ENCODE measurements at places on chromosomes 11 and 22.

- DNase-seq: no peak
These were observed 759.0 kb upstream of the CCDC90B start for GRCh38 chr11:84045146-84045545.

DNA sequence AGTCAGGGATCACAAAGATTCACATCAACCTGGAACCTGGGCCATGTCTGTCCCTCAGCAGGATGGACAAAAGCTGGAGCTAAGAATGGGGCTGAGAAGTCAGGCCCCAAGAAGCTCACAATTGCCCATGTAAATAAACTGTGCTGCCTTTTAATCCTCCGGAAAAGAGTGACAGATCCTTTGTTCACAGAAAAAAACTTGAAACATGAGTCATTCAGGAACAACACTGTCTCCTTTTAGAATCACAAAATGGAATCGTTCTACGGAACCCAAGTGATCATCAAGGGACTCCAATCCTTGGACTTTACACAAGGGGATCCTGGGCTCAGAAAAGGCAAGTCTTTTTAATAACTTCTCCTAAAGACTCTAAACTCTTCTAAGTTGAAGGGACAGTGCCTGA lies 36.1 kb downstream of the RELT start:
- DNase-seq: no peak

- no peak for DNase-seq
These were observed 836 bp downstream of the SPON1 start for GRCh38 chr11:13963169-13963948.

GRCh38 chr22:36358533-36359469 lies 29.0 kb downstream of the MYH9 start:
- DNase-seq: no peak

DNA sequence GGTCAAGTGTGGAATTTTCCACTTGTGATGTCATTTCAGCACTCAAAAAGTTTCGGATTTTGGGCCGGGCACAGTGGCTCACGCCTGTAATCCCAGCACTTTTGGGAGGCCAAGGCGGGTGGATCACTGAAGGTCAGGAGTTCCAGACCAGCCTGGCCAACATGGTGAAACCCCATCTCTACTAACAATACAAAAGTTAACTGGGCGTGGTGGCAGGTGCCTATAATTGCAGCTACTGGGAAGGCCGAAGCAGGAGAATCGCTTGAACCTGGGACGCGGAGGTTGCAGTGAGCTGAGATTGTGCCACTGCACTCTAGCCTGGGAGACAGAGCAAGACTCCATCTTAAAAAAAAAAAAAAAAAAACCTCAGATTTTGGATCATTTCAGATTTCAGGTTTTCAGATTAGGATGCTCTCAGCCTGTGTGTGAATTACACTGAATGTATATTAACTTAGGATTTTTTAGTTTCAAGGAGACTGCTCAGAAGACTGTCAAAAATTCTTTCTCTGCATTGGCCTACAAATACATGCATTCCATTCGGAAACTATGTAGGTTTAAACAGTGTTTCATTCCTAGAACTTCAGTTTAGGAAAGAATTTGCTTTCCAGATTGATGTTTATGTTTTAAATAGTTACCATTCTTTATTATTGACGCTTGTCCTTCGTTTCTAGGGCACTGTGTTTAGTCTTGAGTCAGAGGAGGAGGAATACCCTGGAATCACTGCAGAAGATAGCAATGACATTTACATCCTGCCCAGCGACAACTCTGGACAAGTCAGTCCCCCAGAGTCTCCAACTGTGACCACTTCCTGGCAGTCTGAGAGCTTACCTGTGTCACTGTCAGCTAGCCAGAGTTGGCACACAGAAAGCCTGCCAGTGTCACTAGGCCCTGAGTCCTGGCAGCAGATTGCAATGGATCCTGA lies 48.0 kb downstream of the BID start:
- no peak for DNase-seq

- no peak for DNase-seq
These were observed 96.0 kb downstream of the EXT2 start for GRCh38 chr11:44191322-44192016.

DNA sequence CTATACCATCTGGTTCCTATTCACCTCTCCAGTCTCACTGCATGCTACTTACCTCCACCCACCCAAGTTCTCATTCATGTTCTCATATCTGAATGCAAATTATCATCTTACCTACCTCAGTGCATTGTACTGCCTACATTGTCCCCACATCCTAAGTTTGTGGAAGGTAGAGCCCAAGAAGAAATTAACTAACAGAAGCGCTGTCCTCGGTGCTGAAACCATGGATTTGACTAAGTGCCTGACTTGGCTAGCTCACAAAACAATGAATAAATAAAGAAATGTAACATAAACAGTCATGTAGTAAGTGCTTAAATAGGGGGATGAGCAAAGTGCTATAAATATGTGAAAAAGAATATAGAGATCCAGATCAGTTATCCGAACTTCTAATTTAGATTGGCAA lies 63.2 kb downstream of the GRIA4 start:
- no peak for DNase-seq

- DNase-seq: no peak
These were observed 112.5 kb upstream of the ANO3 start for GRCh38 chr11:26219183-26220117.

DNA sequence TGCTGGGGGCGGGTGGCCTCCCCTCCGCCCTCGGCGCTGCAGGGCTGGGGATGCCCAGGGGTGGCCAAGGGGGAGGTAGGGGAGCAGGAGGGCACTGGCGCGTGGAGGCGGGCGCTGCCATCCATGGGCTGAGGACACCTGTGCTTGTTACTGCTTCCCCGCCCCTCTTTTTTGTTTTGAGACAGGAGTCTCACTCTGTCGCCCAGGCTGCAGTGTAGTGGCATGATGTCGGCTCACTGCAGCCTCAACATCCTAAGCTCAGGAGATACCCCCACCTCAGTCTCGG lies 683 bp upstream of the FADS3 start:
- DNase-seq: no peak

DNA sequence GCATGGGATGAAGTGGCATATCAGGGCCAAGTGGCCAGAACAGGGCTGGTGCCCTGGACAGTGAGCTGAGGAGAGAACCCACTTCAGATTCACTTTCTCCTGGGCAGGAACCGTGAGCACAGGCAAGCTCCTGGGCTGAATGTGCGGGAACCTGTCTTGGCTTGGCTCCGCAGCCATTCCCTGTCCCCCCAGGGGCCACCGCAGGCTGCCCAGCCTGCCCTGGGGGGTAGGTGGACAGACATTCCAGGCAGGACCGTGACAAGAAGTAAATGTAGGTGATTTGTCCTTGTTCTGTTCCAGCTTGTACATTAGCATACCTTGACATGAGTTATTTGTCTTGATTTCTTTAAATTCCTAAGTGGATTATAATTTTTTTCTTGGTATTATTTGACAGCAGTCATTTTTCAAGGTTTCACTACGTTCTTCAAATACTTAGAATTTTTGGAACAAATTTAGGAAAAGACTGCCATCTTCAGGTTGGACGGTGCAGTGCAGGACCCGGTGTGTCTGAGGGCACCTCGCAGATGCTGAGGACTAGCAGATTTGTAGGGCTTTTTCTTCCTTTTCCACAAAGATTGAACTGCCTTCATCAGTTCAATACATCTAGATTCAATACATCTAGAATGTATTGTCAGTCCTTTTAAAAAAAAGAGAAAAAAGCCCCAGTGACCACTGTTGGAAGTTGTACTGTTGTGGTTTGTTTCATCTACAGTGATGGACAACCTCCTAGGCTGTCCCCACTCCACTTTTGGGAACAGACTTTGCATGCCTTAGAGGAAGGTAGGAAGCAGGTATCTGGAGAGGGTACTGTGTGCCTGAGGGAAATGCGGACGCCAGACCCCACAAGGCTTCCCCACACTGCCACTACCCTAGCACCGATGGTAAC lies 115.1 kb upstream of the RASSF10 start:
- no peak for DNase-seq

DNA sequence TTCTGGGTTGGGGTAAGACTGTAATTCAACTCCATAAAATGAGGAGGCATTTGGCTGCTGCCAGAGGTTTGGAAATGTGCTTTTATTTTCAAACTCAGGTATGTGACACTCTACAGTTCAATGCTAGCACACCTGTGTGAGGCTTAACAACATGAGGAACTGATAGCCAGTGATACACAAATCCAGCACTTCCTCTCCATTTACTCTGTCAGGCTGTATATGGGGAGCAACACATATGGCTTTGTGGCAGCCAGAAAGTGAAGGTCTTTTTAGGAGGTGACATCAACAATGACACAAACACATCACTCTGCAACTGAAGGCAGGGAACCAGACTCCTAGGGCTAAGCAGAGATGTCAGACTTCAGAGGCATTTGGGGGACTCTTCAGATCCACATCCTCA lies 4.6 kb upstream of the LYVE1 start:
- DNase-seq: no peak

DNA sequence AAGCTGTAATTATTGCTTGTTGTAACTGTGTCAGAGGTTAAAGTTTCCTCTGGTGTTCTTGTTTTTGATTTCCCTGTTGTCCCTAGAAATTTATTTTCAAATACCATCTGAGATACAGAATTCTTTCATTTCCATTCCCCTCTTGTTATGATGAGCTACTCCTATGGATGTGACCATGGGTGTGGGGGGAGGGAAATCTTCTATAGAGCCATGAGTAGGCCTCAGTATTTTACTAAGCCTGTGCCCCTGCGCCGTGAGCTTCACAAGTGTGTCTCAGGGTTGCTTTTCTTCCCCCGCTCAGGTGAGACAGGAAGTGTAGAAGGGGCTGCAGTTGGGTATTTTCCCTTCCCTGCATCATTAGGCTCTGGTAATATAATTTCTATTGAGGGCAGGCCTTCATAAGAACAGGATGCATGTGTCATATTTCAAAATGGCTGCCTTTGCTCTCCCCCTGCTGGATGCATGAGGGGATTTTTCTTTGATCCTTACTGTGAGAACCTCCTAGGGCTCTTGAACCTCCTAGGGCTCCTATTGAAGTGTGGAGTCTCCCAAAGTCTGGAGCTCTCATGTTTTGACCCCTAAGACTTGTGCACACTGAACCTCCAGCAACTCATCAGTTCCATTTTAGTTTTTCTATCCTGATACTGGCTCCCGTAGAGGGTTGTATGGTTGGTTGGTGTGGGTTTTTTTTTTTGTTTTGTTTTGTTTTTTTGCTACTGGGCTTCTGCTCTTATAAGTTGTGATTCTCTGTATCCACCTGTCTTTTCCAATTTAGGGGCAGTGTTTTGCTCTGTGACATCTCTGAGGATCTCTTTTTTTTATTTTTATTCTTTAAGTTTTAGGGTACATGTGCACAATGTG lies 658.2 kb downstream of the NTM start:
- DNase-seq: no peak

GRCh38 chr11:35163209-35163608 lies 24.2 kb downstream of the CD44 start:
- DNase-seq: no peak

DNA sequence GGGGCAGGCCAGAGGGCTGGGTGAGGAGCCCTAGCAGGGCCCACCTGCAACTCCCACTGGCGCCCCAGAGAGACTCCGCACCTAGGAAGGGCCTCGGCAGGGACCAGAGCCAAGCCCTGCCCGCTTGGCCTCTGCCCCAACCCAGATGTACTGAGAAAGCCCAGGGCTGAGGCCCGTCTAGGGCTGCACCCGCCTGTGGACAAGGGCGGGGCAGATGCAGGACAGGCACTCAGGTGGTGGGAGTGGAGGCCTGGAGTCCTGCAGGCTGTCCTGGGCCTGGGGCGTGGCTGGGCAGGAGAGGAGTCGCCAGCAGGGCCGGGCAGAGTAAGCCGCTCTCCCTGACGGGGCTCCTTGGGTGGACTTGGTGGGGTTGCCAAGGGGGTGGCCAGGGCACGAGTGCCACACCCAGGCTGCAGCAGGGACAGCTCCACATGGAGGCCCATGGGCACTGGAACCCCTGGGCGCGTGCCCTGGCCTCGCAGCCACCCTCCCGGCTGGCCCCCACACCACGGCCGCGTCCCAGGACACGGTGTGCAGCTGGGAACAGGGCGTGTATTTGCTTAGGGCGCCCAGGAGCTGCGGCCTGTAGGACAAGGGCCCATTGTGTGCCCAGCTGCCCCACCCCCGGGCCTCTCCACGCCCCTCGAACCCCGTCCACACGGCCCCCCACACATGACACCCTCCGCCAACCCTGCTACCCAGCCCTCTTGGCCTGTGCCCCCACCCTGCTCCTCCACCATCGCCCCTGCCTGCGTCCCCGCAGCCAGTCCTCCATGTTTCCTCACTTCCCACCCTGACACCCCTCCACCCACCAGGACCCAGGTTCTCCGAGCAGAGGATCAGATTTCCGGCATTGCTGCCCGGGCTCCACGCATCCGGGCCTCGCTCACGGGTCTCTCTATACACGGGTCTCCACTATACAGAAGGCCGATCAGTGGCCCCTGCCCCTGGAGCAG lies 11.3 kb upstream of the PIM3 start:
- DNase-seq: no peak

DNA sequence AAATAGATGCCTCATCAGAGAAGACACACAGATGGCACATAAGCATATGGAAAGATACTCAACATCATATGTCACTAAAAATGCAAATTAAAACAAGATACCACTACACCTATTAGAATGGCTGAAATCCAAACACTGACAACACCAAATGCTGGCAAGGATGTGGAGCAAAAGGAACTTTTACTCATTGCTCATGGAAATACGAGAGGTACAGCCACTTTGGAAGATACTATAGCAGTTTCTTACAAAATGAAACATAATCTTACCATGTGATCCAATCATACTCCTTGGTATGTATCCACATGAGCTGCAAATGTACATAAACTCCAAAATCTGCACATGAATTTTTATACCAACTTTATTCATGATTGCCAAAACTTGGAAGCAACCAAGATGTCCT lies 246.0 kb upstream of the ARHGAP42 start:
- DNase-seq: no peak

DNA sequence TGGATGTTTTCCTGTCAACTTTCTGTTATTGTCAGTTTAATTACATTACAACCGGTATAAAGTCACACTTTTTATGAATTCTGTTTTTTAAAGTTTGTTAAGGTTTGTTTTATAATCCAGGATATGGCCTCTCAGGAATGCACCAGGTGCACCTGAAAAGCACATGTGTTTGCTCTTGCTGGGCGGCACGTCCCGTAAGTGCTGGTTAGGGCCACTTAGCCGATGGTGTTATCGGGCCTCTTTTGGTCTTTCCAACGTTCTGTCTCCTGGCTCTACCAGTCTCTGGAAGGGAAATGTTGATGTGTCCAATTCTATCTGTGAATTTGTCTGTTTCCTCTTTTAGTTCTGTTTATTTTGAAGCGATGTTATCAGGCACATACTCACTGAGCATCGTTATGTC lies 695.7 kb downstream of the BRD1 start:
- no peak for DNase-seq

DNA sequence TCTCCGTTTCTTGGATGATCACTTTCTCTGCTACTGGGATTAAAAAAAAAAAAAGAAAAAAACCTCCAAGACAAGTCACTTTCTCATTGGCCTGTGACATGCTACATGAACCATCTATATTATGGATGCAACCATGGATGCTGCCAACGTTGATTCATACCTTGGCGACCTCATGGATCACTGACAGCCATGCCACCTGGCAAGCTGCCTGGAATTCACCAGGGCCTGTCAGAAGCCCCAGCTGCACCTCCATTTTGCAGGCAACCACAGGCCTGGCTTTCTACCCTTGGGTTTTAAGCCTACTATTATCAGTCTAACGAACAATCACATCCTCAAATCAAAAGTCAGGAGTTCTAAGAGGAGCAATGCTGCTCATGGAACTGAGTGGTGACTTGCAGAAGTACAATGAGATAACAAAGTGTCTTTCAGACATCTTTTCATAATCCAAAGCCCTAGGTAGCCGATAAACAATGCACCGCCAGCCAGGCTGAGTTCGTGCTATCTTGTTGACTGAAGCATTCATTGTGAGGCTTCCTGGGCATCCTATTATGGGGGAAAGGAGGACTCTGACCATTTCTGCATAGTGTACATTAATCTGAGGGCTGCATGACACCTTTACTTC lies 48.0 kb upstream of the CADM1 start:
- DNase-seq: no peak
